ENCODE measurements at places on chromosomes 11 and 22.
A peak's percentile ranks its signal among the peaks of the same experiment; 100 is the strongest.

DNA sequence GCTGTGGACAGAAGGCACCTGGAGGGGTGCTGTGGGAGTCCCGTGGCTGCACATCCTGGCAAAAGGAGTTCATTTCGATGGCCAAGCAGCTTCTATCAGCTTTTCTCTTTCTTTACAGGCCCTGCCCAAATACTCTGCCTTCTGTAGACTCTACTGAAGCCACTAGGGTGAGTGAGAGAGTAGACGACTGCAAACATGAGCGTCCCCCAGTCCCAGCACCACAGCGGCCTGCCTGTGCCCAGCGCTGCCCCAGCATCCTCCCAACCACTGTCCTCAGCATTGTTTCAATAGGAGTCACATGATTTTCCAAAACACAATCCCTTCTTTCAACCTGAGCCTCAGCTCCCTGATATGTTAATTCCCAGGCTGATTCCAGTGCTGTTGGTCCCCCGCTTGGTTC lies 110.0 kb downstream of the KIRREL3 start:
- no peak for DNase-seq

DNA sequence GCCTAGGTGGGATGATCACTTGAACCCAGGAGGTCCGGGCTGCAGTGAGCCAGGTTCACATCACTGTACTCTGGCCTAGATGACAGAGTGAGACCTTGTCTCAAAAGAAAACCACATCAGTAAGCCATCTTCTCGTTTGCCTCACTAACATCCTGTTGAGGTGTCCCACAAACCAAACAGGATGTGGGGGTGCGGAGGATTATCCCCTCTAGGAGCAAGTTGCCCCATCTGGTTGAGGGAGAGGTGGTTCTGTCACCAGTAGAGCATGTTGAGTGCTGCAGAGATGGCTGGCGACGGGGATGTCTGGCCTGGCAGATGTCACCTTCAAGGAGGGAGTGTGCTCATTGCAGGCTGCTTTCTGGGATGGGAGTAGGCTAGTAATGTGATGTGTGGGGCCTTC lies 72.4 kb downstream of the ZNRF3 start:
- DNase-seq, result peak; percentile 57

GRCh38 chr22:30192427-30192826 lies 54.1 kb downstream of the LIF start:
- DNase-seq, result no peak

DNA sequence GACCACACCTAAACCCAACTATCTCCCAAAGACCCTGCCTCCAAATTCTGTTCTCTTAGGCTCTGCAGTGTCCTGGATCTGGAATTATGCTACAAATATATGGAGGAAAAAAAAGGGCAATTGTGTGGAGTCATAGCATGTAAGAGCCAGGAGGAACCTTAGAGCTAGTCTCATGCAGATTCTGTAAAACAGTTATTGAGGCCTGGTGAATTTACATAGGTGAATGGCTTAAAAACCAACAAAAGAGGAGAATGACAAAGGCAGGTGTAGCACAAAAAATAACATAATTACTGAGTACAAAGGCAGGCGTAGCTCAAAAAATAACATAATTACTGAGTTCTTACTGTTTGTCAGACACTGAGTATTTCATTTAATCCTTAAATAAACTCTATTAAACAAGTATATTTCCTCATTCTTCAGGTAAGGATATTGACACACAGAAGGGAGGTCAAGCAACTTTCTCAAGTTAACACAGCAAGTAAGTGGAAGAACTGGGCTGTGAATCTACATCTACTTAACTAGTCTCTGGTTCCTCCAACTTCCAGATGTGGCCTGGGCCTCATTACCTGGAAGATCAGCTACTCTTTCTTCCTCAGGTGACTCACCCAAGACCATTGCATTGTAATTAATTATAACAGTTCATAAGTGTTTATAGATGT lies 938.9 kb upstream of the TENM4 start:
- no peak for DNase-seq

- no peak for DNase-seq
Observed at GRCh38 chr11:1877211-1878136, 14.2 kb downstream of the PRR33 start.

DNA sequence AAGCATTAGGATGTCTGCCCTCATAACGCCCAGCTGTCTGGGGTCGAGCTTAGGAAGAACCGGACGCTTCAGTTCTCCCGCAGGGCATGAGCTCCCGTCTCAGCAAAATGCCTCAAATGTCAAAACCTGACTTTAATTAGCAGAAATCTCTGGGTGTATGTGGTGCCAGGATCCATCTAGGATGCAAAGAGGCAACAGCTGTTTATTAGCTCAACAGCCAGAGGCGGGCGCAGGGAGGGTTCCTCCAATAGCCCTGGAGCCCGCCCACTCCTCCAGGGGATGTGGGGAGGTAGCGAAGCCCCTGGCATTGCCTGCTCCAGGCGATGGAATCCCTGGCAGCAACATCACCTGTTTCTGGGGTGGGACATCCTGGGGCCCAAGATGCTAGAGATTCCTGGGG lies 39.4 kb upstream of the RTL6 start:
- DNase-seq, result no peak

DNA sequence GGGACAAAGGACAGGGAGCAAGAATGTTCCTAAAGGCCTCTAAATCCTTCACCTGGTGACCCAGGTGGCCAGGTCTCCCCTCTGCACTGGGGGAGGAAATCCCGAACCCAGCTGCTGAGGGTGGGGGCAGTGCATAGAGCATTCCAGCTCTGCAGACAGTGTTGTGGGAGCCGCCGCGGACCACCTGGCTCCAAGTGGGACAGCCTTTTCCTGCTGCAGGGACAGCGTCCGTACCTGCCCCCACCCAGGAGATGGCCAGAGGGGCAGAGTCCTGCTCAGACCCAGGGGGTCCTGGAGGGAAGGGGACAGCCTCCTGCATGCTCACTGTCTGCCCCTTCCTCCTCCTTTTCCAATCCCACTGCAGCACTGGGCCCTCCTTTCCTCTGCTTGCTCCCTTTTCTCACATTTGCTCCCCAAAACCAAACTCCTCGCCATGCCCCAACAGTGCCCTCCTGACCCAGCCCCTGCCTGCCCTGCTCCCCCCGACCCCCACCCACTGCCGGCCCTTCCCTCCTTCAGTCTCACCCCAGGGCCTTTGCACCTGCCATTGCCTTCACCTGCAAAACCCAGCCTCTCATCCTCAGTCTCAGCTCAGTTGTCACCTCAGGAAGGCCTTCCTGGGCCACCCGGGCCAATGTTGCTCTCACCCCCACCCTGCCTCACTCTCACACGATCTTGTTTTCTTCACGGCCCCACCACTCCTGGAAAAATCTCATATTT lies 12.8 kb downstream of the PNPLA5 start:
- no peak for DNase-seq

DNA sequence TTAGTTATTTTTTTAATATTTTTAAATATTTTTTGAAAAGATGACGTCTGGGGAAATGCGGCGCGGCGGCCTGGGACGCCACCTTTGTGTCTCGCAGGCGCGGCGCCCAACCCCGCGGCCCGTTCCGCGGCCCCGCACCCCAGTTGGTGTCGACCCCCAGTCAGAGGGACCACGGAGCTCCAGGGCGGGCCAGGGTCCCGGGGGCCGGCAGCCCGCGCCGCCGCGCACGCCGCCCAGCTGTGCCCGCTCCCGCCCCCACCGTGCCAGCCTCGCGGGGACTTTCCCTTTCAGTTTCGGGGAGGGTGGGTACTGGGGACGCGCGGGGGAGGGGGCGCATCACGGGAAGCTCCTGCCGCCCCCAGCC lies 1.6 kb downstream of the CCND1 start:
- DNase-seq, result peak; percentile 24

DNA sequence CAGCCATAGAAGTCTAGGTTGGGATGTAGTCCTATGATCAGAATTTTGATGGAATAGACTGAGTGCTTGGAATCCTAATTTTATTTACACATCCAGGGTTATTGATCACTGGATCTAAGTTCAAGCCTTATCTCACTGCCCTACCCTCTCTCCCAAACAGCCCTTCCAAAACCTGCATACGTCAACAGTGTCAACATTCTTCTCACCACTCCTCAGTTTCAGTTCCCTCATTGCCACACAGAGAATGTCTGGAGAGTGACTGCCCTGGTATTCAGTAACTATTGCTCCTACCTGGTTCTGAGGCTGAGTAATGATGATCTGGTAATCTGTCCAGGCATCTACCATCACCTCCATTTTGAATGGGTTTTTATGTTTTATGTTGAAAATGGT lies 60.0 kb downstream of the GLYATL1 start:
- DNase-seq, result no peak

GRCh38 chr11:16356057-16356760 lies at the start of gene SOX6:
Gene SOX6 (minus strand): TSS chr11:16356546. CDS start chr11:16341248, 15,298 bp downstream.
- no peak for DNase-seq

DNA sequence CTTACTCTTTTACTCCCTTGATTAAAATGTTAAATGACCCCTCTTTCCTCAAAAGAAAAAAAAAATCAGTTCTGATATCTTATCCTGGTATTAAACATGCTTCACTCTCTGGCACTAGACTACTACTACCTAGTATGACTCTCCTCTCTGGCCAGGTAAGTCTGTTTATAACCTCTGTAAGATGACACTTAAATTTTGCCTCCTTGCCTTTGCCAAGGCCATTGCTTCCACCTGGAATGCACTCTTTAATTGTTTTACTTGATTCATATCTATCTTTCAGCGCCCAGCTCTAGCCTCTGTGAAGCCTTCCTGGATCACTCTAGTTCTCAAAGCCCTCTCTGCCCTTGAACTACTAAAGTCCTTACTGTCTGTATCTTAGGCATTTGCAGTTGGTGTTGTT lies 170.4 kb downstream of the ETS1 start:
- DNase-seq, result no peak

DNA sequence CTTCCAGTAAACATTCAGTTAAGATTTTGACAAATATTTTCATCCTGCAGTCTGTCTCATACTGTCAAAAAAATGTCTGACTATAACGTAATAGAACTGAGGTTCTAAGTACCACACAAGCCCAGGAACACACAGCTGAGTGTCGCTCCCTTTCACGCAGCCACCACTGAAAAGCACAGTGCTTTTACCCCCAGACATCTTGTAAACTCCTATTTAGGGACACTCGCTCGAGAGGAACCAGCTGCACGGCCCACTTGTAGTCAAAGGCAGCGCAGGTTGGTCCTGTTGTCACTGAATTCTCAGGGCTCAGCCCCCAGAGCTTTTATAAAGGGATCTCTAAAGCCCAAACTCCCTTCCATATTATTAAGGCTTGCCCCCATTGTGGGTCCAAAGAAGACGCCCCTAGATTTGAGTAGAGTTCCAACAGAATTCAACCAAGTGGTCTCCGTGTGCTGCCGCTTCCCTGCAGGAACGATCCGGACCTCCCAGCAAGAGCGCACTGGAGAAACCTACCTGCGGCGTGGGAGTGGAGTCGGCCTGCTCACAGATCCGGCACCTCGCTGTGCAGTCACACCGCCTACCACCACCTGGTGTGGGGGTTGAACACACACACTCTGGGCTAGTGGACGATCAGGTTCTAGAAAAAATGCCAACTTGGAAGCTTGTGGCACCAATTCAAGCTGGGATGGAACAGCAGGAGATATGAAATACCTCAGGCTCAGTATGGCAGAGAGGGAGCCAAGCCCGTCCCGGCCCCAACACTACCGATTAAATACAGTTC lies 23.4 kb downstream of the ASPHD2 start:
- no peak for DNase-seq

DNA sequence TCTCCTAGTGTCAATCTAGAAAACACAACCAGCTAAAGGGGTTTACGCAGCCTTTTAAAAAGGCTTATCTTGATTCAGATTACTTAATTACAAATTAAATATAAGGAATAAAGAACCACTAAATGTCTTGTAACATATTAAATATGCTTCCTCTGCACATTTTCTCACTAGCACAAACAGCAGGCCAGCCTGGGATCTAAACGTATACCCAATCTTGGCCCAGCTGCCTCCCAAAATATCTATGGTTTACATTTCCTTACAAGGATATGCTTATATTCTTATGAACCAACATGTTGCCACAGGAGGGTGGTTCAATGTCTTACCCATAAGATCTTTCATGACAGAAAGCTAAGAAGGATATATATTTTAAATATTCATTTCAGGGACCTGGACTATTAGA lies 7.7 kb downstream of the LGR4 start:
- DNase-seq, result no peak

DNA sequence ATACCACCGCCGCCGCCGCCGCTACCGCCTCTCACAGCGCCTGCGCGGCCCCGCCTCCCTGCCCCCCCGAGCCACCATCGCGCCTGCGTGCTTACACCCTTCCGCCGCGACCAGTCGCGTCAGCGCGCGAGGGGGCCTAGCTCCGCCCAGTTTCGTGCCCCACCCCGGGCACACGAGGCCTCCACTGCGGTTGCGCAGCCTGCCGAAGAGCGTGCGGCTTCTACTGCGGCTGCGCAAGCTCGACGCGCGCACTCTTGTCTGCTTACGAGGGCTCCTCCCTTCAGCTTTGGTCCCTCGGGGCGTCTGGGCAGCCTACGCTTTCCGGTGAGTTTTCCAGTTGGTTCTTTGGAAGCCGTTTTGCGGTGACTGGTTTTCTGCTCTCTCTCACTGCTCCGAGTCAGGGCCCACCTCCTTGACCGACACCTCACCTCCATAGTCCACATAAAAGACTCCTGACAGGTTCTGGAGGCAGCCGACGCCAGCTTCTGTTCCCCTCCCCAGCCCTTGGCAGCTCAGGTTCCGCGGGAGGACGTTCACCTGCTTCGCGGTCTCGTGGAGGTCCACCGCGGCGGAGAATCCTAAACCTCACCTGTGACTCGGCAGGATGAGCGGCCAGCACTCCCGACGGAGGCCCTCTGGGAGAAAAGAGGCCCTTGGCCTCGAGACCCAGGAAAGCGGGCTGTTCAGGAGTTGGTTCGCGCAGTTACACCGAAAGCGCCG lies at the start of gene PITPNB:
TSS of gene PITPNB (minus strand) at position 35 of the 720 bp plus-strand sequence. CDS start 65 bp downstream, outside the sequence.
- DNase-seq, result peak; percentile 98

- DNase-seq, result no peak
Observed at GRCh38 chr11:35650006-35650405, 12.6 kb upstream of the TRIM44 start.

GRCh38 chr22:41256254-41257253 lies 15.8 kb upstream of the CHADL start:
- no peak for DNase-seq

DNA sequence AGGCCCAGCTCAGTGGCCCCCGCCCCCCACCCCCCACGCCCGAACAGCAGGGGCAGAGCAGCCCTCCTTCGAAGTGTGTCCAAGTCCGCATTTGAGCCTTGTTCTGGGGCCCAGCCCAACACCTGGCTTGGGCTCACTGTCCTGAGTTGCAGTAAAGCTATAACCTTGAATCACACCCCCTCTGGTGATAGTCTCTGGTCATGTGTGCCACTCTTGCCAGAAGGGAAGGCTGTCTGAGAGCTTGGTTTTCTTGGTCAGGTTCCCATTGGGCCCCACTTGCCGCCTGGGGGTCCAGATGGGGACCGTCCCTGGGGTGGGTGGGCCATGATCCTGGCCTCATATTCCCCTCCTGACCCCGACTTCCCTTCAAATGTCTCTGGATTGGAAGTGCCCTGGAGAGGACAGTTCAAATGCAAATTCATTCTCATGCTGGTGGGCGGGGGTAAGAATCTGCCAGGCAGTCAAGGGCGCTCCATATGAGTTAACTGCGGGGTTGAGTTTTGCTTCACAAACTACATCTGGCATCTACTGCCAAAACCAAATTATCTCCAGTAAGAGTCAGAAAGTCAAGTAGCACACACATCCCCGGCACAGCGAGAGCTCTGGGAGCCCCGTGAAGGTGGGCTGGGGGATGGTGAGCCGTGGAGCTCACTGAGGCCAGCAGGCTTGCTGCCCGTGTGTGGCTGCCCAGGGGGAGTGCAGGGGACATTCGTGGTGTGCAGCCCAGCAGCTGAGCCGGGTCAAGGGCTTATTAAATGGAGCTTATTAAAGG lies 35.7 kb downstream of the B3GAT1 start:
- no peak for DNase-seq
